ENCODE measurements at places on chromosomes 12 and 14.
A peak's percentile ranks its signal among the peaks of the same experiment; 100 is the strongest.

- DNase-seq, result no peak
- no peaks in the 10 kb centered on the region for H3K36me3 ChIP-seq
- H3K27ac ChIP-seq, result no peak overlapping the region
- H3K4me1 ChIP-seq, result no peaks in the 10 kb centered on the region
- no peaks in the 10 kb centered on the region for H3K27me3 ChIP-seq
Measured at GRCh38 chr12:63353559-63353958, 202.6 kb upstream of the AVPR1A start.

- peaks cover 16% of the 10 kb centered on the region for H3K27me3 ChIP-seq
- H3K4me3 ChIP-seq, result no peak overlapping the region
- peaks cover 14% of the 10 kb centered on the region for H3K36me3 ChIP-seq
- no peak overlapping the region for H3K27ac ChIP-seq
- no peak for DNase-seq
Measured at GRCh38 chr12:54059668-54060067, 6.0 kb downstream of the HOXC4 start.

DNA sequence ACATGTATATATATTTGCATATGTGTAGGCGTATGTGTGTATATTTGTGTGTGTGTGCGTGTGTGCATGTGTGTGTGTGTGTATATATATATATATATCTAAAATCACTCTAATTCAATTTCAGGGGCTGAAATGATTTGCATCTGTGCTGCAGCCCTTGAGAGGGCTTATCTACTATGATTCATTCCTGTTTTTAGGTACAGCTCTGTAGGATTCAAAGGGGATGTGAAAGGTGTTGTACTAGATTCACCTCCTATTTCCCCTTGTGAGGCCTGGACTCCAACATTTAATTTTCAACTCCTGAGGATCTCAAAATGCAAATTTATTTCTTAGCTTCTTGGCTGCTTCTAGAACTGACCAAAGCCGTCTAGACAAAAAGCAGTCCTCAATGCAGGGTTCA, 11.1 kb downstream of the ERP27 start:
- H3K4me1 ChIP-seq, result peaks cover 1% of the 10 kb centered on the region
- H3K36me3 ChIP-seq, result no peaks in the 10 kb centered on the region
- H3K27me3 ChIP-seq, result no peaks in the 10 kb centered on the region
- H3K27ac ChIP-seq, result no peak overlapping the region

DNA sequence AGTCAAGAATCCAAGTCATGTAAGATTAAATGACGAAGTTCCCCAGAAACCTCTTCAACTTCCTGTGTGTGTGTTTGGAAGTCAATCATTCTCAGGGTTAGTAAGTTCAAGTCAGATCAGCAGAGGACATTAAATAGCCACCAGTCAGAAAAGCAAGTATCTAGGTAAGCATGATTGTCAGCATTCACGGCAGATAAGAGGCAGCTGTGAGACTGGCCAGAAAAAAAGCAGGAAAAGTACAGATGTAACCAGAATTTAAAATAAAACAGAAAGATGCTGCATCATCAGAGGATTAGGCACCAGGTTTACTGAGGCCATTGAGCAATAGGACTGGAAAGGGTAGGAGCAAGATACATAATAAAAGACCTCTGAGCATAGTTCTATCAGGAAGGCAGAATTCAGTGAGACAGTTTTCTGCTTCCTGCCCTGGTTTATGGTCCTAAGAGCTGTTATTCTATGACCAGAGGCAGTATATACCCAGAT, 606.9 kb downstream of the FSCB start:
- no peaks in the 10 kb centered on the region for H3K36me3 ChIP-seq
- no peaks in the 10 kb centered on the region for H3K4me1 ChIP-seq

DNA sequence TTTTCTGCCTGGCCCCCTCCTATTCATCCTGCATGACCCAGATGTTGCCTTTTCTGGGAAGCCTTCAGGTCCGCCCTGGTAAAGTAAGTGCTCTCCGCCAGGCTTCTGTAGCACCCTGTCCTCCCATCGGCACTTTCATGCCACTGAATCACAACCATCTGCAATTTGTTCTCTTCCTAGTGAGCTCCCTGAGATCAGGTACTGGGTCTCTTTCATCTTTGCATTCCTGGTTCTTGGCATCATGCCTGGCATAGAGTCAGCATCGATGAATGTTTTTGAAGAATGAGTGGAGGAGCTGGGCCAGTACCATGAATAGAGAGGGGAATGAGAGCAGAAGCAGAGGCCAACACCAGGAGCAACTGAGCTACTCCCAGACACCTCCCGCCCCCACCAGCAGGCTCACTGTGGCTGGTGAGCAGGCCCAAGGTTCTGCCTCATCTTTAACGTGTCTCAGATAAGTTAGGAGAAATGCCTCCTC, 13.1 kb downstream of the ZDHHC22 start:
- H3K27ac ChIP-seq, result no peak overlapping the region
- no peak for DNase-seq
- H3K4me1 ChIP-seq, result peaks cover 10% of the 10 kb centered on the region
- H3K4me3 ChIP-seq, result no peak overlapping the region
- no peaks in the 10 kb centered on the region for H3K36me3 ChIP-seq

DNA sequence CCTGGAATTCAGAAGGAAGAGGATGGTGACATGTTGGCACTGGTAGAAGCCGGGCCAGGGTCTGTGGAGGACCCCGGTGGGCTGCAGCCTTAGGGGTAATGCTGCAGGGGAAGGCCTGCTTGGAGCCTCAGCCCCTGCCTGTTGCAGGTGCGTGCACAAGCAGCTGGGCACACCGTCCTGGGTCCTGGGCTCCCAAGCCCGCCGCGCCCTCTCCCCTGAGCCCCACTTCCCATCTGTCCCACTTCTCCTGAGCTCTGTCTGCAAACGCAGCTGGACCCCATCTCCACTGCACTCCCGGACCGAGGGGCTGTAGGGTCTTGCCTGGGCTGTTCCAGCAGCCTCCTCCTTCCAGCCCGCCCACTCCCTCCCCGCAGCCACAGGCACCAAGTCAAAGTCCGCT, 116.8 kb downstream of the GLT1D1 start:
- H3K4me3 ChIP-seq, result no peak overlapping the region
- H3K36me3 ChIP-seq, result no peaks in the 10 kb centered on the region

GRCh38 chr12:29545102-29545467, 47.6 kb upstream of the OVCH1 start:
- H3K27ac ChIP-seq, result no peak overlapping the region
- H3K27me3 ChIP-seq, result no peaks in the 10 kb centered on the region
- DNase-seq, result no peak
- no peaks in the 10 kb centered on the region for H3K36me3 ChIP-seq
- H3K4me1 ChIP-seq, result no peaks in the 10 kb centered on the region
- H3K4me3 ChIP-seq, result no peak overlapping the region

- H3K4me1 ChIP-seq, result peaks cover 15% of the 10 kb centered on the region
- no peak for DNase-seq
- no peak overlapping the region for H3K4me3 ChIP-seq
- H3K27ac ChIP-seq, result peak overlapping the region; percentile 92
- no peaks in the 10 kb centered on the region for H3K36me3 ChIP-seq
Measured at GRCh38 chr14:70754991-70755390, 54.3 kb downstream of the MAP3K9 start.

Data from mesenchymal stem cell (in vitro differentiated cells and primary cell).